Fibroblast of skin of right biceps (primary cell): ENCODE measurements at places on chromosomes 13 and 19.

GRCh38 chr13:83883061-83883523 is 818 bp upstream of the SLITRK1 start:
- DNase-seq, result no peak

DNA sequence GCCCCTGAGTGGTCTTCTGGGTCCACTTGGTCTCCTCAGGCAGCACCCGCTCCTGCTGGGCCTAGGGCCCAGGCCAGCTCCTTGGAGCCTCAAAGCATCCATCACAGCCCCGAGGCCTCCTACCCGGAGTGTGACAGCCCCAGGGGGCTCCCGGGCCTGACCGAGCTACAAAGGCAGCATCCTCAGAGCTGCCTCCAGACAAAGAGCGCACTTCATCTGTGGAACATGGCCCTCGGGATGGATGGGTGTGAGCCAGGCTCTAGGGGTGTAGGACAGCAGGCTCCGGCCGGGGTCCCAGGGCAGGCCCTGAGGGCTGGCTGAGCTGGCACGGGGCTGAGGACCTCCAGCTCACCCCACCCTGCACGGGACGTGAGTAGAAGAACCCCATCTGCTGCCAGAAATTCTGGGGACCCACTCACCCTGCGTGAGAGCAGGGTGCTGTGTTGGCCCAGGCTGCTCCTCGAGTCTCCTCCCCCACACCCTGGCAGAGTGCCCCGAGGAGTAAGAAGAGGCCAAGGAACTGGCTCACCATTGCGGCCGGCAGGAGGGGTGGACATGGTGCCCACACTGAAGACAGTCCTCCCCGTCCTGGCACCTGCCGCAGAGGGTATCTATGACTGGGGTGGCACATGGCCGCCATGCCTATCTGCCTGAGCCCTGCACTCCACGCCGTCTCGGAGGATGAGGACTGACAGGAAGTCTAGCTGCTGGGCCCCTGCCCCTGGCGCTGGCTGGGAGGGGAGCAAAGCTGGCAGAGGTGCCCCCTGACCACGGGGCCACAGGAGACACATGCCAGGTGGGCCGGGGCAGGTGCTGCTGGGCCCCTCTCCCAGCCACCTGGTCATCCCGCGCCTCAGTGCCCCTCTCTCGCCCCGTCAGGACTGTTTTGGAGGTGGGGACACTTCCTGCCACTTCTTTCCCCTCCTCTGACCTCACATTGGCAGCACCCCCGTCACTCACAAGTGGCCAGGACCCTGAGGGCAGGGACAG is 22.3 kb downstream of the CEBPG start:
- peak; percentile 22 for DNase-seq

- no peak for DNase-seq
Observed at GRCh38 chr19:16442386-16443276, 29.1 kb downstream of the EPS15L1 start.

GRCh38 chr13:39038569-39039030 is 344 bp downstream of the NHLRC3 start:
- peak; percentile 26 for DNase-seq

DNA sequence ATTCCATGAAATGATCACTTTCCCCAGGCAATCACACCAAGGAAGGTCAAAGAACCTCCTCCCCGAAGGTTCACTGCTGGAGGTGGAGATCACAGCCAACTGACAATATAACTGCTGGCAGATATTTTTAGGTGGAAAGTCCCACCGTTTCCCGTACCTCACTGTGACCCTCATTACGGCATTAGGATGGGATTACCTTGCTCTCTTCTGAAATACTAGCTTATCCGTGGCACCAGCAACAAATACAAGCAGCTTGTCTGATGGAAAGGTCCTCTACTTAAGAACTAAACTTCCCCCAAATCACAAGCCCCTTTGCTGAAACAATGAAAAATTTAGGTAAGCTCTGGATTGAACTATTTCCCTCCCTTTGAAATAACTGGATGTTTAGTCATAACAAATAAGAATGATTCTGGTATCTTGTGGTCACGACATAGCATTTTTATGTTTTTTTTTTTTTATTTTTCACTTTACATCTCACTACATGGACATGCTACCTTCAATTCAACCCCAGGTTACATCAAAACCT is 178.9 kb downstream of the COL4A1 start:
- peak; percentile 76 for DNase-seq
